SK-N-DZ (cell line): ENCODE measurements at places on chromosomes 3 and 15.

DNA sequence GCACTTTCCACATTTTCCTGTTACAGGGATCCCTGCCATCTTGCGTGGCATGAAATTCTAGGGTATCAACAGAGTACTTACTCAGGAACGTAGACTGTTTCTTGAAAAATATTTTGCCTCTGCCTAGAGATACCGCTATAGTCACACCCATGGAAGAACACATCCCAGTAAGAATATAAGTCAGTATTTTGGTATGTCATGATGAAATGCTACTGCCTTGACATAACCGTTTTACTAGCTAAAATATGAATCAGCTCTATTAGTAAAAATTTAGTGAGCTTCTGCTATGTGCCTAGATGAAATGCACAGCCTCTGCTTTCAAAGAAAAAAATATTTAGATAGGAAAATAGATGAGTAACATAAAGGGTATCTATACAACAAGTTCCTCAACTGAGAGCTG, 276.4 kb downstream of the TBC1D5 start:
- no peak for DNase-seq

- no peak for DNase-seq
These were observed 159.6 kb downstream of the LEKR1 start for GRCh38 chr3:156985711-156986110.

DNA sequence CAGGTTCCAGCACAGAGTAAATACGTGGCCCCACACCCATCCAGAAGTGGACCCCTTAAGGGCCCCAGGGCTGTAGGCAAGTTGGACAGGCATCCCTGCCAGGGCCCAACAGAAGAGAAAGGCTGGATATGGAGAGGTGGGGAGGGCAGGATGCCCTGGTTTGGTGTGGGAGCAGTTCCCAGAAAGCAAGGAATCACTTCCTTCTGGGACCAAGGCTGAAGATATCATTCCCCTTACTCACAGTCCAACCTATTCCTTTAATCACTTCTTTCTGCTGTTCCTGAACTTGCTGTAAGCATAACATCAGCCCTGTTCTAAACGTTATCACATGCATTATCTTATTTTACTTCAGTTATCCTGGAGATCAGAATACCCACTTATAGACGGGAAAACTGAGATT, 6.1 kb upstream of the MESP2 start:
- DNase-seq, result no peak

DNA sequence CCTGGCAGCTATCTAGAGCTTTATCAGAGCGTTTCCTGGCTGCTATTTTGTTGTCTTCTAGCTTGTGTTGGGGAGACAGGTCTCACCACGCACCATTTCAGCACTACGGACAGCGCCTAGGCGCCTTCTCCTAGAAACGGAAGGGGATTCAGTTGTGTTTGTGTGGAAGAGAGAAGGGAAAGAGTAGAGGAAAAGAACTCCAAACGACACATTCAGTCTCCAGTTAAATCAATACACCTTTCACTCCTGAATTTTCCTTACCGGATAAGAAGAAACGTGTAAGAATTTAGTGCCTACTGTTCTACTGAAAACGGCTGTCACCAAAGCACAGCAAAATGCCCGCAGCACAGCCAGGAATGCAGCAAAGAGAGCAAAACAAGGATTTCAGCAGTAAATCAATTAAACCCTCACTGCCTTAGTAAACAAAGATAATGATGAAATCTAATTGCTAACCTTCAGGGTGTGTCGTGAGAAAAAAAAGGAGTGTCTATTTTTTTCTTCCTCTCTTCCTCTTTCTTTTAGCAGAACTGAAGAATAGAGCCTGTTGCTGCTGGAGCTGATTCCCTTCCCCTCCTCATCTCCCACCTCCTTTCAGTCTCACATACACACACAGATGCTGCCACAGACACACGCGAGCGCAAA, 412 bp upstream of the CTXN2 start:
- peak; percentile 65 for DNase-seq

GRCh38 chr15:85741021-85741421, 53.7 kb downstream of the KLHL25 start:
- DNase-seq, result no peak

- DNase-seq, result no peak
These were observed 267.7 kb downstream of the TJP1 start for GRCh38 chr15:29554531-29554930.

- DNase-seq, result no peak
These were observed 62.7 kb downstream of the RHCG start for GRCh38 chr15:89433686-89434085.

- no peak for DNase-seq
These were observed 9.3 kb downstream of the DUOX1 start for GRCh38 chr15:45138814-45139765.

DNA sequence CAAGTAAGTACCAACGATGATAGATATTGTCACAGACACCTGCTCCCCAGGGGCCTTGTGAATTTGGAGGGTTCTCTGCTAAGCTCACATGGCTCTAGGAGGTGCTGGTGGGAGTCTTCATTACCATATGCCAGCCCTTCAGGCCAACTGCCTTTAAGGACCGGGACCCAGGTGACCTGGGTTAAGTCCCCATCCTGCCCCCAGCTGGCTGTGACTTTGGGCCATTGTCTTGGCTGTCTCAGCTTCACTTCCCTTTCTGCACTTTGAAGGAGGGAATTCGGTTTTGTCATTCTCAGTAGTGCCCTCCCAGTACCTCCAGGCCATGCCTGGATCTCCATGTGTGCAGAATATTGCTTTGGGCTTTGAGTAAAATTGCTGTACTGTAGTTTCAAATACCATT, 72.8 kb upstream of the ACAD9 start:
- no peak for DNase-seq

DNA sequence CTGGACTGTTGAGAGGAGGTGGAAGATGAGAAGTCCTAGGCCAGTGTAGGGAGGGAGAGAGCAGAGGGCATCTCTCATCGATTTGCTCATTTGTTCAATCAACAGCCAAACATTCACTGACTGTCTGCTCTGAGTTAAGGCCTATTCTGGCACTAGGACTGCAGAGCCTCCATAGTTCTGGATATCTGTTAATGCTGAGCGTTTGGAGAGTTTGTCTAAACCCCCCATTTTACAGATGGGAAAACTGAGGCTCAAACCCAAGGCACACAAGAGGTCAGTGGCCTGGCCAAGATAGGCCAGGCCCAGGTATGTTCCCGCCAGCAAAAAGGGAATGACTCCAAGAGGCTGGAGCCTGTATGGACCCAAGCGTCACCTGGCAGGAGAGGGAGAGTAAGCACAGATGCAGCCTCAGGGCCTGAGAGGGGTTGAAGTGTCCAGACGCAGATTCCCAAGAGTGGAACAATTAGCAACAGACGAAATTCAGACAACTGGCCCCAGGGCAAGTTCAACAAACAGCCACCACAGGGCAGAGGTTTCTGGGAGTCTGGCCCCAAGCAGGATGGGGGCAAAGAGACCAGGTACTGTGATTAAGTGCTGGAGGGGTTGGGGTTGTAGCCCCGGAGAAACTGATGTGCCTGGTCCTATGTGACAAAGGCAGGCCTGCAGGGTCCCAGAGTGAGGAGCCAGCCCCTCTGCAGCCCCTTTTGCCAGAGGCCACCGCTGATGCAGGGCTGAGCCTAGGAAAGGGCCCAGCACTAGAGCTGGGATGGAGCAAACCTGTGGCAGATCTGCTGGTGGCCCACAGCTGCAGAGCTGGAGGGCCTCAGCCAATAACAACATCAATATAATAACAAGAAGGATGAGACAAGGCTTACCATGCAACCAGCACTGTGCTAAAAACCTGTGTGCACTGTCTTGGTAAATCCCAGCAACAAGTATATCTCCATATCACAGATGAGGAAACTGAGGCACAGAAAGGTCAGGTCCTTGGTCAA, 245.1 kb upstream of the TLE3 start:
- no peak for DNase-seq

DNA sequence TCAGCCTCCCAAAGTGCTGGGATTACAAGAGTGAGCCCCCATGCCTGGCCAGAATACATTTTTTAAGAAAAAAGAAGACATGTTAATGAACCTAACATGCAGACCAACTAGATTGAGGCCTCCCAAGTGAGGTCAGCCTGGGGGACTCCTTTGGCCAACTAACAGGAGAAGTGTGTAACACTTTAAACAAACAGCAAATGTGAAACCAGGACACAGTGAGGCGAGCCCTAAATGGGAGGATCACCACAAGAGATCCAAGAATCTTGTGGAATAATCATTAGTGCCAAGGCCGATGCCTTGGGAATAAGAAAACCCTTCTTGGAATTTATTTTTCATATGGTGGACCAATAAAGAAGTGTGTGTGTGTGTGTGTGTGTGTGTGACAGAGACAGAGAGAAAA, 73.9 kb downstream of the ATP10A start:
- no peak for DNase-seq

DNA sequence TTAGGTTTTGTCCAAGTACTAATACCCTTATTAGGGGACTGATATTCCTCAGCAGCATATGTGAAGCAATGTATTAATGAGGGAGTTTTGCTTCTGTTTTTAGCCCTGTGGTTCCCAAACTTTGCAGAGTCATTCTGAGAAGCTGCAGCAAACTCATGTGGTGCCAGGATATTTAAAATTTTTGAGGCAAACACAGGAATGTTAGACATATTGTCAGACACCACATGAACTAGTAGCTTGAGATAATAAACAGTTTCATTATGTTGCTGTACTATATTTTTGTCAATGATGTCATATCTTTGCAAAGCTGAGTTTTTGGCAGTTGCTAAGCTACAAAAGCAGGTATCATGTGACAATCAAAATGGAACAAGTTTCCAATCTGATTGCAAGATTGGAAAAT, 36.6 kb downstream of the ATP6V1A start:
- no peak for DNase-seq

DNA sequence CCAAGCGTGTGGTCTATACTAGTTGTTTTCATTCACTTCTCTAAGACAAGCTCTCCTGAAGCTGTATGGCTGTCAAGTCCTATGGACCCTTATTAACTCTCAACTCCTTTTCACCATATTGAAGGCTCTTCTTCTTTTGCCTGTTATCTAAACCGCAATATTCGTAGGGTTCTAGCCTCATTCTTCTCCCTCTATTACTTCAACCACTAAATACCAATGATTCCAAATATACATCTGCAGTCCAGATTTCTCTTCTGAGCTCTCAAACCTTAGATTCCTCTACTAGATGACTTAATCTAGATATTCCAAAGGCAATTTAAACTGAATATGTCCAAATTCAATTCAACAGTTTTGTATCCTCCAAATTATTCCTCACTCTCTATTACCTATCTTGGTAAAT, 24.6 kb downstream of the AQR start:
- DNase-seq, result no peak

- DNase-seq, result no peak
These were observed 47.4 kb upstream of the MITF start for GRCh38 chr3:69691860-69692259.

DNA sequence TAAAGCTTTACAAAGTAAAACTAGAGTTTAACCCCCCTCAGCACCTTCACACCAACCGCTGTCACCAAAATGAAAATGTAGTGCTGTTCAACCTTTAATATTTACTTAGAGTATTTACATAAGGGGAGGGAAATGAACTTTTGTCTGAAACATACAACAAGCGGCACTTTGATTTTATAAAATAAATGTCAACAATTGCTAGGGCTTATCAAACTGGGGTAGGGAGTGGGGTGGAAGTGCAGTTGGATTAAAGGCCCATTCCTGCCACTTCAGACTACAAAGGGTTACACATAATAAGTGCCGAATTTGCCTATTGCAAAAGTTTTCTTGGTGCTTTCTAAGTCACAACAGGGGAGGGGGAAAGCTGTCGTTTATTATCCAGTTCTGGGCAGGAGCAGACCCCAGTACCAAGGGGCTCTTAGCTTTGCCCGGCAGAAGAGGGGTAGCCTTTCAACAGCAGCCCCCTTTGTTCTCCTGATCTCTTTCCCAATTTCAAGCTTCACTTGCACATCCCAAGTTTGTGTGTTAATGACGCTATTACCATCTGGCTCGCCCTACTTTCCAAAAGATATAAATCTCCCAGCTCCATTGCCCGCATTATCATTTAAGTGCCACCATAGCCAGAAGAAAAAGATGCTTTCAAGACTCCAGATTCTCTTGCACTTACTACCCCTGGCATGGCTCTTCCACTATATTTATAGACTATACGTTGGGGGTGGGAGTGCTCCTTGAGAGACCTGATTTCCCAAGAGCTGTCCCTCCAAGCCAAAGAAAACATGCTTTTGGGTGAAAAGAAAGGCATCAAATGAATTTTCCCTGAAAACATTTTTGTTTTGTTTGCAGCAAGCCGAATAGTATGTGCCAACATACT, 17.0 kb downstream of the SOX2 start:
- DNase-seq, result no peak

GRCh38 chr3:134879990-134880389, 84.9 kb downstream of the EPHB1 start:
- DNase-seq, result no peak

- DNase-seq, result no peak
These were observed 26.7 kb downstream of the TJP1 start for GRCh38 chr15:29795610-29796009.

DNA sequence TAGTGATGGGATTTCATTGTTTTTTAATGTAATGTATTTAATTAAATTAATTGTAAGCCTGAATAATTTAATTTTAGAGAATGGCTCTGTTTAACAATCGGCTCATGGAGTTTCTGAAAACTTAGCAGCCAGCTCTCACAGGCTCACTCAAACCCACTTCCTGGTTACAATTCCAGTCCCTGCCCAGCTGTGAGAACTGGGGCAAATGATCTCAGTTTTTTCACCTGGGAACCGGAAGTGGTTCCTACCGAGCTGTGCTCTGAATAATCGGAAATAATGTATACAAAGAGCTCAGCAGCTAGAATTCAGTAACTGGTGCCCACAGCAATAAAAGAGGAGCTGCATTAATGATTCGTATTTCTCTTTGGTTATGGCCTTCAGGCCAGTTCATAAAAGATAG, 244.3 kb upstream of the MCTP2 start:
- no peak for DNase-seq
